ENCODE measurements at places on chromosomes 6 and 20.

DNA sequence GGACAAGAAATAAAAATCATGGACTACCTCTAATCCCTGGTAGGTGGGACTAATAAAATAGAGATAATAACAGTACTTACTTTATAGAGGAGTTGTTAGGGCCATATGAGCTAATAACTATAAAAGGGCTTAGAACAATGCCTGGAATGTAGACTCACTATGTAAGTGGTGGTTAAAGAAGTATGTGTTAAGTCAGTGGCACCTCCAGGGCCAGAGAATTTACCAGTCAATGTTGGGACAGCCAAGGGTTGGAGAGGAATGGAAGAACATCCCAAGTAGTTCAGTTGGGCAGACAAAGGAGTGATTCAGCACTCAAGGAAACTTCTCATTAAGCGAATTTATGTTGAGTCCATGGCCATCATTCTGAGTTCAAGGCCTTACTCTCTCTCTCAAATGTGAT, 116.8 kb downstream of the OTOR start:
- DNase-seq, result no peak

DNA sequence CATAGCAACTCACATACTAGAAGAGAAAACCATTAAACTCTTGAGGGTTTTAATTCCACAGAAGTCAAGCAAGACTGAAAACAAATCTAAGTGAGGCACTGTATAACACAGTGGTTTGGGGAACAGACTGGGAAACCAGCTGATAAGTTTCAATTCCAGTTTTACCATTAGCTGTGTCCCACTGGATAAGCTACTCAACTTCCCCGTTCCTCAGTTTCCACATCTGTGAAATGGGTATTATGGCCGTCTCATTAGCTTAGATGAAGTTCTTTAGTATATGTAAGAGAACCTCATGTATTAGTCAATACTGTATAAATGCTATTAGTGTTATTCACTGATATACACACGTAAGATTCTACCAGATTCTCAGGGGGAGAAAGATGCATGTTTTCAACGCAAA, 89.0 kb downstream of the ZFP64 start:
- DNase-seq, result no peak

- no peak for DNase-seq
Measured at GRCh38 chr6:47238456-47238995, 71.2 kb downstream of the TNFRSF21 start.

DNA sequence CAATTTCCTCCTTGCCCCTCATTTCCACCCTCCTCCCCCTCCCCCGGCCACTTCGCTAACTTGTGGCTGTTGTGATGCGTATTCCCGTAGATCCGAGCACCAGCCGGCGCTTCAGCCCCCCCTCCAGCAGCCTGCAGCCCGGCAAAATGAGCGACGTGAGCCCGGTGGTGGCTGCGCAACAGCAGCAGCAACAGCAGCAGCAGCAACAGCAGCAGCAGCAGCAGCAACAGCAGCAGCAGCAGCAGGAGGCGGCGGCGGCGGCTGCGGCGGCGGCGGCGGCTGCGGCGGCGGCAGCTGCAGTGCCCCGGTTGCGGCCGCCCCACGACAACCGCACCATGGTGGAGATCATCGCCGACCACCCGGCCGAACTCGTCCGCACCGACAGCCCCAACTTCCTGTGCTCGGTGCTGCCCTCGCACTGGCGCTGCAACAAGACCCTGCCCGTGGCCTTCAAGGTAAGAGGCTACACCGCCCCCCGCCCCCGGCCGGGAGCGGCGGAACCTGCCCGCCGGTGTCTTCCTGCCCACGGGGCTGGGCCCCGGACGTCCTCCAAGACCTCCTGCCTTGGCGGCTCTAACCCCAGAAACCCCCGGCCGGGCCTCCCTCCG, 44.9 kb upstream of the SUPT3H start:
- DNase-seq, result no peak

- no peak for DNase-seq
Measured at GRCh38 chr6:98977671-98978292, 30.0 kb upstream of the FBXL4 start.

DNA sequence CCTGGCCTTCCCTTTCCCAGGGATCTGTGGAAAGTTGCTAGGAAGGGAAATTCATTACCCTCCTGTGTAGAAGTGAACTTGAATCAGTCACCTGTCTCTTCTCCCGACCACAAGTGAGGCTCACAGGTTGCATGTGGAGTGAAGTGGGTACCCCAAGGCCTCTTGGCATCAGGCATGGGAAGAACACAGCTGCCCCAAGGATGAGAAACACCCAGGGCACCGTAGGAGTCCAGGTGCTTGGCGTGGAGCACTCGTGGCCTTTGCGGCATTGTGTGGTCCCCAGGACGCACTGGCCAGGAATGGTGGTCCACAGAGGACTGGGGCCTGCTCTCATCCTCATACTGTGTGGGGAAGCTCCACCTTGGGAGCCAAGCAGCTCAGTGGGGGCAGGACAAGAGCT, 47.5 kb upstream of the VSX1 start:
- no peak for DNase-seq

- no peak for DNase-seq
Measured at GRCh38 chr6:32216285-32216684, 7.6 kb downstream of the NOTCH4 start.

- no peak for DNase-seq
Measured at GRCh38 chr20:54622333-54623295, 147.2 kb downstream of the DOK5 start.

DNA sequence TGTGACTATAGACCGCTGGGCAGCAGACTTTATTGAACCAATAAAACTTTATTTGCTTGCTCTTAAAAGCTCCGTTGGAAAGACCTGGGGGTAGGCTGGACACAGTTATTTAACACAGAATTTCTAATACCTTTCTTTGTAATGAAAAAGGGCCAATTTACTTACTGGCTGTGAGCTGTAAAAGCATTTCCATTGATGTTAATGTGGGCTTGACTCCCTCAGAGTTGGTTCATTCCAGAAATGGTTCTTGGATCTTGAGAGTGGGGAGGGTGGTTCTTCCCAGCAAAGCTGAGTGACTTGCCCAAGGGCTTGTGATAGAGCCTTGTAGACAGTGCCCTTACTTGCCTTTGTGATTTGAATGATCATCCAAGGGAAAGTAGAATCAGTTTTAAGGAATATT, 100.6 kb downstream of the SOX4 start:
- no peak for DNase-seq

- DNase-seq, result no peak
Measured at GRCh38 chr6:41976794-41977484, 35.3 kb upstream of the CCND3 start.

GRCh38 chr6:38604700-38605099, 35.0 kb downstream of the BTBD9 start:
- no peak for DNase-seq

GRCh38 chr6:93418033-93418407, 1.3 kb downstream of the EPHA7 start:
- no peak for DNase-seq

DNA sequence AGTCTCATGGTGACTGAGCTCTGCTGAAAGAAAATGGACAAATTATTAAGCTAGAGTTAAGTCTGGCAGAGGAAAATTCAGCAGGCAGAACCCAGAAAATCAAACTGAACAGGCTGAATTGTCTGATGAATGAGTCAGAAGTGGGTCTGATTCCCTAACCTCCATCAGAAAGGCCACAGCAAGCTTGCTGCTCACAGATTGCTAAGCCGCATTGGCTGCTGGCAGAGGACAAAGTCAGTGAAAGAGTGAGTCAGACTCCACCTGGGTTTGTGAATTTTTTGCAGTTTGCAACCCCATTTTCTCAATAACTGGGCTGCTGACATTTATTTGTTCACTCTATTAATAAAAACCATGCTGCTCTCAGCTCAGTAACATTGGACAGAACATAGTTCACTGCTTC, 191.3 kb downstream of the EPM2A start:
- DNase-seq, result no peak

DNA sequence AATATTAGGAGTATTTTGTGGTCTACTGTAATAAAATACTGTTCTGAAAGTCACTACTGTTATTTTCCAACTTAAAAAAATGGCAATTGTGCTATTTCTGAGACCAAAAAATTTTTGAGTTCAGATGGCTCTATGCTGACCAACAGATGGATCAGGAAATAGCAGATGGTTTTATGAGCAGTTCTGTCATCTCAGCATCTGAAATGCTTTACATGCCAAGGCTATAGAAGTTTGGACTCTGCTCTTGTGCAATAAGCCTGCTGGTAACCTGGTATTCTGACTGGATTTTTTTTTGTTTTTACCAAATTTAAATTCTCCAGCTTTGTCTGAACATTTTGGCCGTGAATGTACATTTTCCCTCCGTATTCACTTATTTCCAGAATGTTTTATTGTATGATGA, 1127.5 kb downstream of the GRIK2 start:
- DNase-seq, result no peak

DNA sequence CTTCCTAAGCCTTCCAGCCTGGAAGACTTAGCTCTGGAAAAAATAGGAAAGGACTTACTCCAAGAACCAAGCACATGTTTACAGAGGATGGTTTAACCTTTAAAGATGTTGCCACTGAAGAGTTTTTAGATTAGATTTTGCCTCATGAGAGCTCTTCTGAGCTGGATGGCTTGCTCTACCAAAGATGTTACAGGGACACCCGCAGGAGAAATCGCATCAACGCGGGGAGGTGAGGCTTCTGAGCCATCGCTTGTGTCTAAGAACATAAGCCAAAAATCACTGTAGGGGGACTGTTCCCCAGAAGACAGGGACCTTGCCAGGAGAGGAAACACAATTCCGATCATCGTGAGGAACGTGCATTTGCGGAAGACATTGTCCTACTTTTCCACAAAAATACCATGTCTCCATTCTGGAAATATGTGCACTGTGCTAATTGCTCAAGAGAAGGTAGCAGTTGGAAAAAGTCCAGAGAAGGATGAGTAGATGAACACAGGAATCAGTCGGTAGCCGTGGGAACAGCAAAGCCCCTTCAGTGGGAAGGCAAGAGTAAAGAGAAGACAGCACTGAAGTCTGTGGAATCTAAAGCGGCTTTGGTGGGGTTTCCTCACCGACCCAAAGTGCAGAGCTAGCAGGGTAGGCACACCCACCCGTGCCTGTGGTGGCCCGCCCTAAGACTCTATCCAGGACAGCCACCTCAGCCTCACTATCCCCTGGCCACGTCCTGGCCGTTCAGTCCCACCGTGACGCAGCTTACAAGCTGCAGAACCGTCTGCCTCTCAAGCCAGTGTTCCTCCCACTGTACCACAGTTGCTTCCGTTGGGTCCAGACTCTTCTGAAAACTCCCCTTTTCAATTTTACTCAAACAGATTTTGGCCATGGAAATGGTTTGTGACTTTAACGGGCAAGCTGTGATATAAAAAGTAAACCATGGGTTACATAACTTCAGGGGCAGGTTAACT, 334.8 kb downstream of the NRN1 start:
- no peak for DNase-seq

DNA sequence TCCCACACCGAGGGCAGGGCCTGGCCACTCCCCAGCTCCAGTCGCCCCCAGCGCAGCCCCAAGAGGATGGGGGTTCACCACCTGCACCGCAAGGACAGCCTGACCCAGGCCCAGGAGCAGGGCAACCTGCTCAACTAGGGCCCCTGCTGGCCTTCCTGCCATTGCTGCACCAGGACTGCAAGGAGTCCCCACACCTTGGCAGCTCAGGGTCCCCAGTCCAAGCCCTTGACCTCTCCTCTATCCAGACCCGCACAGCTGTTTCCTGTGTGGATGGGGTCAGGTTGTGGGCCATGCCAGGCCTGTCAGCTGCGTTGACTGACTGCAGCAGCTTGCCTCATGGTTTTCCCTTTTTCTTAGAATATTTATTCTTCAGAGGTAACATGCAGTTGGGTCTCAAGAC, 4.4 kb downstream of the LRRC73 start:
- DNase-seq, result no peak

DNA sequence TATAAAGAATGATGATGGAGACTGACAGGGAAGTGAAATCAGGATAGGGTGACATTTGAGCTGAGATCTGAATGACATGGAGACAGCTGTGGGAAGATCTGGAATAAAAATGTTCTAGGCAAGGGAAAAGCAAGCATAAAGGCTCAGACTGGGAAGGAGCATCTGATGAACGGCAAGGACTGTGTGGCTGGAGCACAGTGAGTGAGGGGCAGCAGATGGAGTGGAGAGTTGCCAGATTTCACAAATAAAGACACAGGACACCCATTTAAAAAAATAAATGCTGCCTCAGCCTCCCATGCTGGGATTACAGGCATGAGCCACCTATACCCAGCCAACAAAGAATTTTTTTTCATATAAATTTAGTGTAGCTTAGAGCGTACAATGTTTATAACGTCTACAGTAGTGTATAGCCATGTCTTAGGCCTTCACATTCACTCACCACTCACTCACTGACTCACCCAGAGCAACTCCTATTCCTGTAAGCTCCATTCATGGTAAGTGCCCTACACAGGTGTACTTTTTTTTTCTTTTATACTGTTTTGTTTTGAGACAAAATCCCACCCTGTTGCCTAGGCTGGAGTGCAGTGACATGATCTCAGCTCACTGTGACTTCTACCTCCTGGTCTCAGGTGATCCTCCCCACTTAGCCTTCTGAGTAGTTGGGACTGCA, 2.4 kb upstream of the ZBTB24 start:
- no peak for DNase-seq

- no peak for DNase-seq
Measured at GRCh38 chr20:37007898-37008649, 56.6 kb upstream of the SAMHD1 start.

- no peak for DNase-seq
Measured at GRCh38 chr6:108113557-108114519, 39.3 kb upstream of the OSTM1 start.

DNA sequence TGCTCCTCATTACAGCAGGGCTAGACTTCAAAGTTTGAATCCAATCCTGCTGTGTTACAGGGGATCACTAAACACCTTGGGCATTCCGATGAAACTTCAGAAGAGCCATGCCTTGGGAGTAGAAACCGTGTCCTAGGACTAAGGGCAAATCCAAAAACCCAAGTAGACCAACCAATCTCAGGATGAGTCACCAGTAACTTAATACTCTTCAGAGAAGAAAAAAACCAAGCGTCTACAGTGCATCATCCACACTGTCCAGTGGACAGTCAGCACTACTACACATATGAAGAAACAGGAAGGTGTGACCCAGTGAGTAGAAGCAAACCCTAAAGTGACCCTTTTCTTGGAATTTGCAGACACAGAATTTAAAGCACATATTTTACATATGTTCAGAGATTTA, 39.5 kb upstream of the VAPB start:
- DNase-seq, result no peak

- no peak for DNase-seq
Measured at GRCh38 chr6:40950986-40951698, 87.9 kb downstream of the UNC5CL start.

- no peak for DNase-seq
Measured at GRCh38 chr20:45408646-45409213, 641 bp downstream of the DBNDD2 start.

- no peak for DNase-seq
Measured at GRCh38 chr6:64504503-64504902, 868.9 kb downstream of the PHF3 start.

DNA sequence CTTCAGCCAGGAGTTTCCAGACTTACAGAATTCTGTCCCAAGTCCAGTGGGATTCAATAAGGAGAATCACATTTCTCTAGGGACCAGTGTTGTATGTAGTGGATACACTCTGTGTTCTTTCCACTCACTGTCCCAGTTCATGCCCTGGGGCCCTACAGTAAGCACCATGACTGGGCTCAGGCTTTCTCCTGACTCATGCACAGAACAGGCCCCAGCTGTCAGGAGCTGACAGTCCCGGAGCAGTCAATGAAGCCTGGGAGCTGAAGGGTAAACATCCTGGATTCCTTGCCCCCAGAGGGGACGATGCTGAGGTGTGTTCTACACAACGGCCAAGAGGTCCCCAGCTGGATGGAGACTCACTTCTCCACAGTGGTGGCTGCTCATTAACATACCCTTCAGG, 40.2 kb upstream of the LRFN2 start:
- DNase-seq, result no peak

- DNase-seq, result no peak
Measured at GRCh38 chr6:104170401-104170800, 689.3 kb downstream of the HACE1 start.

- no peak for DNase-seq
Measured at GRCh38 chr20:568673-569415, 25.3 kb upstream of the CSNK2A1 start.

All from NCI-H1436 treated with DMSO at 0.1 percent for 48 hours (cell line).